CD4-positive, alpha-beta T cell treated with Interleukin-15 for 4 hours (primary cell): ENCODE measurements at places on chromosomes 1 and 21.

GRCh38 chr1:170536924-170537551 is 5.1 kb downstream of the GORAB start:
- DNase-seq = no peak

GRCh38 chr1:29708381-29708780 is 472.1 kb downstream of the PTPRU start:
- DNase-seq = no peak

DNA sequence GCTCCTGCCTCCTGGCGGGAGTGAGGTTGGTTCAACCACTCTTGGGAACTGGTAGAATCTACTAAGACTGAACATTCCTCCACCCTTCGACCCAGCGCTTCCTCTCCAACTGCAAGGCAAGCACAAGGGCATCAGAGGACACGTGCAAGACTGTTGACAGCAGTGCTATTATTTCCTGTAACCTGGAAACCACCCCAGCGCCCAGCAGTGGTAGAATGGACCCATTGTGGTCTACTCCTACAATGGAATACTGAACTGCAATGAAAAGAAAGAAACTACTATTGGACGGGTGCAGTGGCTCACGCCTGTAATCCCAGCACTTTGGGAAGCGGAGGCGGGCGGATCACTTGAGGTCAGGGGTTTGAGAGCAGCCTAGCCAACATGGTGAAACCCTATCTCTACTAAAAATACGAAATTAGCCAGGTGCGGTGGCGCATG is 33.0 kb upstream of the TARDBP start:
- DNase-seq = no peak

- no peak for DNase-seq
Observed at GRCh38 chr1:19210772-19211549, 895 bp upstream of the UBR4 start.

DNA sequence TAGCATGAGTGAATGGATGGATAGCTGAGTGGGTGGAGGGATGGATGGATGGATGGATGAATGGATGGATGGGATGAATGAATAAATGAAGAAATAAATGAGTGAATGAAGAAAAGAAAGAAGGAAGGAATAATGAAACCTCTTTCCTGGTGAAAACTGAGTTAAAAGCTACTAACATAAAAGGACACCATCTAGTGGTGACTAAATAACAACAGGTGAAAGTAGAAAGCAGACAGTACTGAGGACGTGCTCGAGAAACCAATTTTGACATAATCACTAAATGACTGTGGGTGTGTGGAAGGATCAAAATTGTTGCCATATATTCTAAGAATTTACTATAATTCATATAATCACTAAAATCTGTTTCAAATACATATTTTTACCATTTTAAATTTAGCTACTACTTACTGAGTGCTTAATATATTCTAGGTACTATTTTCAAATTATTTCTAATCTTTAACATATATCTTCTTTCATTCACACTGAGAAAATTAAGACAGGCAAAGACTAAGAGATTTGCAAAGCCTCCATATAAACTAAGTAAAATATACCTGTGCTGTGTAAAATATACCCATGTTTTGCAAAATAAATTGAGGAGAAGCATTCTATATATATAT is 522.9 kb downstream of the LRRIQ3 start:
- DNase-seq = no peak

- no peak for DNase-seq
Observed at GRCh38 chr1:98055457-98055856, 134.6 kb upstream of the DPYD start.

DNA sequence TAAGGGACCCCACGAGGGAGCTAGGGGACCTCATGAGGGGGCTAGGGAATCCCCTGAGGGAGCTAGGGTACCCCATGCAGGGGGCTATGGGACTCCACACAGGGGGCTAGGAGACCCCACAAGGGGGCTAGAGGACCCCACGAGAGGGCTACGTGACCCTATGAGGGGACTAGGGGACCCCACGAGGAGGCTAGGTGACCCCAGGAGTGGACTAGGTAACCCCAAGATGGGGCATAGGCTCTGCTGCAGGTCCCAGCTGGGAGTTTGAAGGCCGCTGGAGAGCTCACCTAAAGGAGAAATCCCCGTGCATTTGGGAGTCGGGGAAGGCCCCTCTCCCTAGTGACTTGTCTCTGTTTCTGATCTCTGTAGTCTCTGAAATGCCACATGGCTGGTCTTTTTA is 50.0 kb upstream of the DMRTB1 start:
- DNase-seq = no peak

DNA sequence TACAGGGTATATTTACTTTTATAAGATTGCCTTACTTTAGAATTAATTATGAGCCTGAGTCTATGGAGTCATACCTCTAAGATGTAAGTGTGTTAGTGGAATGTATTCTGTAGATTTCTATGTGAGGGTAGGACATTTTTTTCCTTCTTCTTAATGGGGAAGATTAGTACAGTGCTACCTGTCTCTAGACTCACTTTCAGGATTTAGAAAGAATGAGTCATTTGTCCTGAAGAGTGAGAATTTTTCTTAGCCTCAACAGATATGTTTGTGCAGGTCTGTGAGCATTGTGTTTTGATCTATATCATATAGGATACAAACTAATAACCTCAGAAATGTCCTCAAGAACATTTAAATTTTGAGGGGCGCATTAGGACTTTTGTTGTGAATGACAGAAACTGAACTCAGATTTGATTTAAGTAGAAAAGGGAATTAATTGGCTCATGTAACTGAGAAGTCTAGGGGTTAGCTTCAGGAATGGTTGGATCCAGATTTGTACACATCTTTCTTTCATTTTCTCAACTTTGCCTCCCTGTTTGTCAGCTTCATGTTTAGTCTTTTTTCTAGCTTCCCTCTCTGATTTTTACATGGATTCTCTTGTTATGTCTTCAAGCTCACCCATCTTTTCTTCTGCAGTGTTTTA is 45.3 kb downstream of the TTC3 start:
- no peak for DNase-seq

GRCh38 chr1:202072211-202072765 is 50.4 kb upstream of the GPR37L1 start:
- no peak for DNase-seq

GRCh38 chr1:226761322-226761721 is 22.2 kb upstream of the ITPKB start:
- no peak for DNase-seq

- no peak for DNase-seq
Observed at GRCh38 chr21:27321791-27322190, 354.9 kb upstream of the ADAMTS5 start.

DNA sequence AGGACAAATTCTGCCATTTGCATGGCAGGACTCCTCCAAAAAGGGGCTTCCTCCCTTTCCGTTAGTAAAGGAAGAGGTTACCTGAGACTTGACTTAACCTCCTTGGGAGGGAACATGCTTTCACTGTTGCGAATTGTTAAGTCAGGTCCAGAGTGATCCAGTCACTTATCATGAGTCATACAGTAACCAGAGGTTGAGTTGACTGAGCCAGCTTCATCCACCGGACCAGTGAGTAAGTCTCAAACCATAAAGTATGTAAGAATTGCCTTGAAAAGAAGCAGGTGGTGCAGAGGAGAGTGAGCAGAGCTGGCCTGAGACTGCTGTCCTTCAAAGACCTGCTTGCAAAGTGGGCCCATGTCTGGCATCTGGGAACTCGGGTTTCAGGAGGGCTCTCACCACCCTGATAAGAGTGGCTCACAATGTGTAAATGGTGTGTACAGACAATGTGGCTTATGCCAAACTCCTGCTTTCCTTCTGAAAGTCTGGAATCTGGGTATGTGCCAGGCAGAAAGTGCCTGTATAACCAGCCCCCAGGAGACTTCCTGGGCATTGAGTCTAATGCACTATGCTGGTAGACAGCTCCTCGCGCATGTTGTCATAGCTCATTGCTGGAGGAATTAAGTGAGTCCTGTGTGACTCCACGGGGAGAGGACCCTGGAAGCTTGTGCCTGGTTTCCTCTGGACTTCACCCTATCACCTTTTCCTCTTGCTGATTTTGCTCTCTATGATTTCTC is 84.3 kb upstream of the KLHDC7A start:
- DNase-seq = no peak

GRCh38 chr1:179798864-179799516 is 55.9 kb downstream of the FAM163A start:
- DNase-seq = no peak

DNA sequence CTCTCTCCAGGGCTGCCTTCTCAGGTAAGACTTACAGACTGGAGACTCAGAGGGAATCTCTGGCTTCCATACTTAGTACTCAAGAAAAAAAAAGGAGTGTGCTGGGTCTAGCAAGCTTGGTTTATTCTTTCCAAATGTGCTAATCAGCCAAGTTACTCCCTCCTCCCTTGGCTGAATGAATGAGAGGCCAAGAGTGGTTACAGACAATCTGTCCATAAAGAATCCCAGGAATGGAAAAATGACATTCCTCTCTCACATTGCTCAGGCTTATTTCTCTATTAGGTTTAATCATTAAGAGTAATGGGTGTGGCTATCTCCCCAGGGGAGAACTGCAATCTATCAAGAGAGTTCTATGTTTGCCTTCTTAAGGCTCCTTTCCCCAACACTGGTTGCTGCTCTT is 547.3 kb upstream of the PLXNA2 start:
- no peak for DNase-seq

DNA sequence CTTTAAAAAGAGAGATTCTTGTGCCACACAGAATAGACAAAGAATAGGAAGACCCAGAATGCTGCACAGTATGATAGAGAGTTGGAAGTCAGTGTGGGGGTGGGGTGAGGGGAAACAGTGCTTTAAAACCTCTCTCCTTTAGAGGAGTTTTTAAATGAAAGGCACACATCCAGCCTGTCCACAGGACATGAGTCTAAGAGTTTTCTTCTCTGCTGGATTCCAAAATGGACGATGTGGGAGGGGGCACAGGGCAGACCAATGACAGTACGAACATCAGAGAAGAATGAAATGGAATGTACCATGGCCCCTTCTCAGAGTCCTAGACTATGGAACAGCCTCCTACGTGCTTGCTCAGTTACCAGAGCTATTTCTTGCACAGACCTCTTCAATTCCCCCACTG is 458.2 kb upstream of the DAB1 start:
- DNase-seq = no peak

- peak; percentile 84 for DNase-seq
Observed at GRCh38 chr21:42220138-42220701, 1.3 kb downstream of the ABCG1 start.

GRCh38 chr1:42758641-42759040 is 8.2 kb downstream of the P3H1 start:
- no peak for DNase-seq

- no peak for DNase-seq
Observed at GRCh38 chr1:78274814-78275213, 216.0 kb upstream of the PTGFR start.

GRCh38 chr1:37764414-37764825 is 500 bp downstream of the EPHA10 start:
- DNase-seq = peak; percentile 4

DNA sequence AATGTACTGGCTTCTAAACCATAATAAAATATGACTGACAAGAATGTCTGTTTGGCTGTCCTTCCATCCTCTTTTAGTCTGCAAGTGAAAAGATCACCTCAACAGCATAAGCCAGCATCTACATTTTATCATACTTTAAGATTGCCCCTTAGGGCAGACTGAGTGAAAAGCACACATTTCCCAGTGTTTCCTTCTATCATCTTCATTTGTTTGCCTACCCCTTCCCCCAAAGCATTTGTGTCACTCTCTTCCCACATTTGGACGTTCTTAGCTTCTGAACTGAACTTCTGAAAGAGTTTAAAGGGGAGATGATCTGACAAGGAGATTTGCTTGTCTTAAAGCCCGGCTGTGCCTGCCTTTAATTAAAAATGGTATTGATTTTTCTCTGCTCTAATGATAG is 322.2 kb downstream of the SPATA17 start:
- no peak for DNase-seq

DNA sequence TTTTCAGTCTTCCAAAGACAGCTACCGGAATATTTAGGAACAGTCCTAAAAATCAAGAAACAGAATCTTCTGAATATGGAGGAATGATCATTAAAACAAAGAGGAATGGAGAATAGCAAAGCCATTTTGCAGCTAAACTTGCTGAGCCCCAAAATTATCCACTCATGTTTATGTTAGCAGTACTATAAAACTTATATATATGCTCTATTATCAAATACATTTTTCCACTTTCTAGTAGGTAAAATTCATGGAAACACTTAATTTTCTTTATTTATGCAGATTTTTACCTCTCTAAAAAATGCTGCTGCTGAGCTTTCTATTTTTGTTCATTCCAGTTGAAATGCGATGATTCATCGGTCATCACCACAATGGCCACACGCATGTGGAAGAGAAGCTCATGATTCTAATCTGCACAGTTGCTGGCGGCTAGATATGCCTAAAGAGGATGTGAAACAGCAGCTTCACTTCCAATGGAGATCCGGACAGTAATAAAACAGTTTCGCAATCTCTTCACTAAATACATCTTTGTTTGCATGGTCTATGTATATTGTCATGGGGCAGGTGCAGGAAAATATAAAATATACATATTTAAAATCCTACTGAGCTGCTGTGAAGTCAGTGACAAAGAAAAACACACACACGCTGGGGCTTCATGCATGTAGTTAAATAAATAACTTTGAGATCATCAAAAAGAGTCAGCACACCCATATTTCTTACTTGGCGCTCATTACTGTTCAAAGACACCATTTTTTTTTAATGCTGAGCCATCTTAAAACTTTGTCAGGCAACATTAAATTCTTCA is 292.2 kb downstream of the SMYD3 start:
- no peak for DNase-seq

GRCh38 chr21:18157406-18157805 is 87.2 kb upstream of the CHODL start:
- DNase-seq = no peak

DNA sequence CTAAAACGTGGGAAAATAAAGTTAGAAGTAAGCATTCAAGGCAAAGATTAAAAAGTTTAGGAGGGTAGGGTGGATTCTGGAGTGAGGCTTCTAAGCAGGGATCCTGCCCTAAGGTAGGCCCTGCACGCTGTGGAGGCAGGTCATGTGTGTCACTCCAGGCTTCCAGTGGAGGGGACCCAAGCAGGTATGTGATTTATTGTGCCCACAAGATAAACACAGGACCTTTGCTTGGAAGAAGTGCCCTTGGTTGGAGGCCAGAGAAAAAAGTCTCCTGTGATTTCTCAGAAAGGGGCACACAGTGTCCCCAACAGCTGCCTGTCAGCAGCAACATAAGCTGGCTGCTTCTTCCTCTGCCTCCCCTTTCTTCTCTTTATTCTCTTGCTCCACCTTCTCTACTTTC is 110.8 kb downstream of the FOXD2 start:
- no peak for DNase-seq

DNA sequence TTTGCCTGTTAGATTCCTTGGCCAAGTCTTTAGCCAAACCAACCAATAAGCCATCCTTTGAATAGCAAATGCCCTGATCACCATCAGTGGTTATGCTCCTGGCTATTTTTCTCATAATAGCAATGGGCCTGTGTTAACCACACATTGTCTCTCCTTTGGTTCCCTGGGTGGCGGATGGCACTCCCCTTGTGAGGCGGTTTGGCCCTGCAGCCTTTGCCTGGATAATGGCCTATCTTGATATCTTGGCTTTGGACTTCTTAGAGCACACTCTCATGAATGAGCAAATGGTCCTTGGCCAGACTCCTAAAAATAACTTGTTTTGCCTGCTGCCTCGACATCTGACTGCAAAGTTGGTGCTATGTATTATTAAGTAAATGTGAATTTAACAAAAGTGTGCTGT is 22.4 kb upstream of the ZBTB18 start:
- no peak for DNase-seq

- DNase-seq = no peak
Observed at GRCh38 chr1:171868217-171868803, 27.0 kb downstream of the DNM3 start.

GRCh38 chr21:36698981-36699545 is at the start of gene SIM2:
SIM2 (plus strand) TSS chr21:36699115; CDS start chr21:36699747, 632 bp downstream.
- no peak for DNase-seq
